ENCODE measurements at places on chromosomes 11 and 22.

DNA sequence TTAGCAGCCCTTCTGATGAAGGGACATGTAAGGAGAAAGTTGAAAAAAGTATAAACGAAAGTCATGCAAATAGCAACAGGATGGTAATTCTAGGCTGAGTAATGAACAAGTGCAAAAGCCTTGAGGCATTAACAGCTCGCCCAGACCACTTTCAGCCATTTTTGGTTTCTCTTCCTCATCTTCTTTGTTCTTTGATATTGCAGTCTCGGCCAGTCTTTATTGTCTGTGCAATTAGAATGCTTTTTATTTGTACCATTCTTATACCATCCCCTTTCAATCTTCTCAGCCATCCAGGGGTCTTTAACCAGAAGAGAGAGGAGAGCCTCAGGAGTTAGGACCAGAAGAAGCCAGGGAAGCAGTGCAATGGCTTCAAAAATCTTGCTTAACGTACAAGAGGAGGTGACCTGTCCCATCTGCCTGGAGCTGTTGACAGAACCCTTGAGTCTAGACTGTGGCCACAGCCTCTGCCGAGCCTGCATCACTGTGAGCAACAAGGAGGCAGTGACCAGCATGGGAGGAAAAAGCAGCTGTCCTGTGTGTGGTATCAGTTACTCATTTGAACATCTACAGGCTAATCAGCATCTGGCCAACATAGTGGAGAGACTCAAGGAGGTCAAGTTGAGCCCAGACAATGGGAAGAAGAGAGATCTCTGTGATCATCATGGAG is 7.3 kb downstream of the TRIM34 start:
- DNase-seq = no peak

- DNase-seq = no peak
Measured at GRCh38 chr11:33574331-33574730, 126.3 kb downstream of the C11orf91 start.

GRCh38 chr11:44564670-44565210 is 723 bp upstream of the CD82 start:
- DNase-seq = peak; percentile 33

DNA sequence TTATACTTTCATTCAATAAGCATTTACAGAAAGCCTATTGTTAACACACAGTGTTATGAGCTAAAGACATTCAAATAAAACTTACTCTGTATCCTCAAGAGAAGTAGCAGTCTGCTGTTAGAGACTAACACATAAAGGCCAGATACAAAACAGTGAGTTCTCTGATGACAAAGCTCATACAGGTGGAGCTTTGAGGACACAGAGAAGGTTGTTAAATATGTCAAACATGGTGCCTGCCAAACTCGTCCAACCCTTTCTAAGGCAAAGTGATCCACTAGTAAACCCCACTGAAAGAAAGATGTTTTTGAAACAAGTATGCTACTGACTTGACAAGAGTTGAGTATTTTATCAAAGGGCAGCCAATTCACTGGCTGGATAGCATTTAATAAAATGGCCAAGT is 70.1 kb downstream of the C2CD3 start:
- no peak for DNase-seq

GRCh38 chr22:37739611-37740049 is 42.8 kb downstream of the TRIOBP start:
- DNase-seq = peak; percentile 31

GRCh38 chr11:34135439-34135838 is 30.0 kb downstream of the NAT10 start:
- no peak for DNase-seq

- no peak for DNase-seq
Measured at GRCh38 chr22:46775850-46776826, 13.7 kb downstream of the TBC1D22A start.

- DNase-seq = no peak
Measured at GRCh38 chr11:129815596-129816461, at the start of gene TMEM45B. TSS of gene TMEM45B (plus strand) at chr11:129815848. CDS start at chr11:129852483, 36,635 bp downstream.

Measured in head of caudate nucleus (tissue), 42 donors.